Aorta (tissue), 5 donors: ENCODE measurements at places on chromosomes 7 and 10. TPM values are rescaled to one million over a fixed set of nuclear protein-coding genes. Genes with fewer than 3 reads are reported as not detected.

The CALCR gene
- total RNA-seq: not detected

DNA sequence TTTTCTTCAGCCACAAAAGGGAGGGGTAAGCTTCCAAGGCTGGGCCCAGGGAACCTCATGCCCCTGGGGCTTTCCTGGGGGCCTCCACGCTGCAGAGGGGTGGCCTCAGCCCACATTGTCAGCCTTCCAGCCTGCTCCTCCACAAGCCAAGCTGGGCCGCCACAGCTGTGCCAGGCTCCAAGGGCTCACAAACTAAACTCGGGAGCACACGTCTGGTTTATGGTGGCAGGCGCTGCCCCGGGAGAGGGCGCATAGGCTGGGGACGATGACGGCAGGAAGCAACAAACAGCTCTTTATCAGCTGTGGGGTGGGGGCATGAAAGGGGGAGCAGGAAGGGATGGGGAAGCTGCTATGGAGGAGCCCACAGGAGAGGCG lies 6.3 kb upstream of the CDH23 start:
- H3K36me3 ChIP-seq: no peaks in the 10 kb centered on the region
- H3K27ac ChIP-seq: no peak overlapping the region
- no peak overlapping the region for H3K4me3 ChIP-seq
- no peaks in the 10 kb centered on the region for H3K27me3 ChIP-seq
- no peak for DNase-seq

- H3K4me1 ChIP-seq: peaks cover 17% of the 10 kb centered on the region
- H3K27me3 ChIP-seq: no peaks in the 10 kb centered on the region
- H3K36me3 ChIP-seq: no peaks in the 10 kb centered on the region
- H3K4me3 ChIP-seq: no peak overlapping the region
- peak overlapping the region; percentile 49 for H3K27ac ChIP-seq
Measured at GRCh38 chr10:77564731-77565589, 72.6 kb downstream of the KCNMA1 start.

GRCh38 chr7:132158166-132158565 lies 418.1 kb downstream of the PLXNA4 start:
- H3K36me3 ChIP-seq: no peaks in the 10 kb centered on the region
- no peaks in the 10 kb centered on the region for H3K27me3 ChIP-seq
- H3K27ac ChIP-seq: no peak overlapping the region
- DNase-seq: no peak

DNA sequence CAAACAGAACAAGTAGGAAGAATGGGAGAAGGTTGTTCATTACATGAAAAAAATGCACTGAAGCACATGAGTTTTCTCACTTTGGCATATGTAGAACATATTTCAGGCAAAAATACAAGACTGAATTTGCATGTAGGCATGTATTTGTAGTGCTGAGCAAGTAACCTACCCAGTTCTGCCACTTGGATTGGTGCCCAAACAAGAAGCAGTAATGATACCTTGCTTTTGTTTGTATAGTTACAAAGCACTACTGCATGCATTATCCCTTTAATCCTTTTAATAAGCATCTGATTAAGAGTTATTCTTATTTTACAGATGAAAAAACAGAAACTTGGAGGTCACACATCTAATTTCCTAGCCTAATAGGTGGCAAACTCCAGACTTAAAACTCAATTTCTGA lies 23.1 kb upstream of the CTTNBP2 start:
- H3K4me1 ChIP-seq: no peaks in the 10 kb centered on the region
- H3K27me3 ChIP-seq: no peaks in the 10 kb centered on the region
- no peak for DNase-seq
- no peaks in the 10 kb centered on the region for H3K36me3 ChIP-seq
- no peak overlapping the region for H3K27ac ChIP-seq

GRCh38 chr10:630581-631073 lies 58.8 kb downstream of the DIP2C start:
- no peaks in the 10 kb centered on the region for H3K4me1 ChIP-seq
- no peak overlapping the region for H3K4me3 ChIP-seq
- H3K36me3 ChIP-seq: no peaks in the 10 kb centered on the region
- DNase-seq: peak; percentile 25

DNA sequence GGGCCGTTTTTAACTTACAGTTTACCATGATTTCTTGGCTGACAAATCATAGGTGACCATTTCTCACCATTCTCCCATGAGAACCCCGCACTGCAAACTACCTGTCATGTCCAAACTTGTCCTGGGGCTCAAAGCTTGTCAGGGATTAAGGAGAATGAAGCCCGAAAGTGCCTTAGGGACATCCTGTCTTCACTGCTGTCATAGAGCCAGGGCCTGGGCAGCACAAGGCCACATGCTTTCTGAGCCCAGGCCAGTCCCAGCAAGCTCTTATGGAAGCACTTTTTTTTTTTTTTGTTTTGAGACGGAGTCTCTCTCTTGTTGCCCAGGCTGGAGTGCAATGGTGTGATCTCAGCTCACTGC lies 33.9 kb downstream of the CCM2 start:
- no peaks in the 10 kb centered on the region for H3K36me3 ChIP-seq
- no peak overlapping the region for H3K4me3 ChIP-seq
- H3K27me3 ChIP-seq: no peaks in the 10 kb centered on the region
- H3K27ac ChIP-seq: peak overlapping the region; percentile 34
- DNase-seq: no peak

DNA sequence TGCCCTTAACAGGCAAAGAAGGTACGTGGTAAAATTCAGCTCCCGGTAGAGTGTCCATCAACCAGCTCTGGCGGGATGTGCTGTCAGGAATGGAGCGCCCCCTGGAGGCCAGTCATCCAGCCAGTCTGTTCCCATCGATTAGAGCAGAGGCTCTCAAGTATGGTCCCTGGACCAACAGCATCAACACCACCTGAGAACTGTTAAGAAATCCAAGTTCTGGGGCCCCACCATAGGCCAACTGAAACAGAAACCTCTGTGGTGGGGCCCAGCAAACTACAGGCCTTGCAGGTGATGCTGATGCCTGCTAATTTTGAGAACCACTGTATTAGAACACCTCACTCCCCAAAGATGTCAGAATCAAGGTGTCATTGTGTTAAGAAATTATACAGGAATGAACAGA lies 109.2 kb downstream of the DPY19L1 start:
- H3K27me3 ChIP-seq: no peaks in the 10 kb centered on the region
- no peaks in the 10 kb centered on the region for H3K4me1 ChIP-seq
- peaks cover 4% of the 10 kb centered on the region for H3K36me3 ChIP-seq
- no peak overlapping the region for H3K4me3 ChIP-seq

DNA sequence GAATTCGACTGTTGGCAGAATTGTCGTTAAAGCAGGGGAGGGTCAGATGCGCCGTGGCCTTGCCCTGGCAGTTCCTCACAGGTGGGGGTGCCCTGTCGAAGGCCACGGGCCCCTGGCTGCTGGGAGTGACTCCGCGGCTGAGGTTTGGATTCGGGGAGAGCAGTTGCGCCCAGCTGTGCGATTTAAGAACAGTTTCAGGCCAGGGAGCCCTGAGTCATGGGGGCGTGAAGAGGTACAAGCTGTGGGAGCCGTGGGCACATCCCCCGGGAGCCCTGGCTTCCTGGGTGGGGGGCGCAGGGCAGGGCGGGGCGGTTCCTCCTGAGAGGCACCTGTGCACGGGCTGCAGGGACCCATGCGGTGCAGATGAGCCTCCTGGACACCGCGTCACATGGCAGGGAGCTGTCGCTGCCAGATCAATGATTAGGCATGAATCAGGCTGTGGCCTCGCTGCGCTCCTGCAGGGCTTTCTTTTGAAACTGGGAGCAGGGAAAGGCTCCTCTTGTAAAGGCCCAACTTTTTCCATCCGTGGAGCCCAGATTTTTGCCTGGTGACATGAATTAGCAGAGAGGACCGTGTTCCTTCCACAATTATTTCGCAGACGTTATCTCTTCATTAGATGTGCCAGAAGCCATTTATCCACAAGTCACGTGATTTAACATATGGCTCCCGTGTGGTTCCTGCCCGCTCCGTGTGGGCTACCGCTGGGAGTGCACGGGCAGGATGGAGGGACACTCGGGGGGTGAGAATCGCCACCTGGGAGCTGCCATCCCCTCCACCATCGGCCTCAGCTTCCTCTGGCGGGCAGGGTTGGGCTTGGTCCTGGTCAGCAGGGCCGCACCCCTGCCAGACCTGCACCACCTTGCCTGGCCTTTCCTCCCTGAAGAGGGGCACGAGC lies 918 bp downstream of the PWWP2B start:
- no peaks in the 10 kb centered on the region for H3K4me1 ChIP-seq
- H3K27me3 ChIP-seq: no peaks in the 10 kb centered on the region
- peak overlapping the region; percentile 59 for H3K4me3 ChIP-seq
- H3K36me3 ChIP-seq: no peaks in the 10 kb centered on the region
- DNase-seq: peak; percentile 70
- H3K27ac ChIP-seq: no peak overlapping the region

- peak; percentile 74 for DNase-seq
- H3K27me3 ChIP-seq: peaks cover 2% of the 10 kb centered on the region
- H3K4me3 ChIP-seq: peak overlapping the region; percentile 46
- no peaks in the 10 kb centered on the region for H3K4me1 ChIP-seq
- no peak overlapping the region for H3K27ac ChIP-seq
Measured at GRCh38 chr10:61000769-61001730, 57.1 kb upstream of the RHOBTB1 start.

DNA sequence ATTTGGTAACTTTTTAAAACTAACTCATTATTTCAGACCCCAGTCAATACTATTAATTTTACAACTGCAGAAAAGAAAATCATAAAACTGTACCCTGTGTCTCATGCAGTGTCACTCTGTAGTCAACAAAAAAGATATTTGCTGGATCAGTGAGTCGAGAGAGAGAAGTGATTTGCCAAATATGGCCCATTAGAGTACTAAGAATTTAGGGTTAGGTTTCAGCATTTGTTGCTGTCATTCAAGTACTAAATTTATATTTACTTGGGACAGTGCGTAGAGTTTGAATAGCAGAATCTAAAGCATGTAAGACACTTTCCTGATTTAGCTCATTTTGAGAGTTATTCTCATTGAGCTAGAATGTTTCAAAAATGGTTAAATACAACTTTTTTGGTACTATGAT lies 38.9 kb downstream of the CACNA2D1 start:
- no peaks in the 10 kb centered on the region for H3K27me3 ChIP-seq
- DNase-seq: no peak
- no peak overlapping the region for H3K27ac ChIP-seq
- H3K4me1 ChIP-seq: no peaks in the 10 kb centered on the region

GRCh38 chr10:130339091-130339490 lies 202.9 kb downstream of the GLRX3 start:
- no peaks in the 10 kb centered on the region for H3K4me1 ChIP-seq
- no peaks in the 10 kb centered on the region for H3K36me3 ChIP-seq
- no peaks in the 10 kb centered on the region for H3K27me3 ChIP-seq
- H3K27ac ChIP-seq: no peak overlapping the region

DNA sequence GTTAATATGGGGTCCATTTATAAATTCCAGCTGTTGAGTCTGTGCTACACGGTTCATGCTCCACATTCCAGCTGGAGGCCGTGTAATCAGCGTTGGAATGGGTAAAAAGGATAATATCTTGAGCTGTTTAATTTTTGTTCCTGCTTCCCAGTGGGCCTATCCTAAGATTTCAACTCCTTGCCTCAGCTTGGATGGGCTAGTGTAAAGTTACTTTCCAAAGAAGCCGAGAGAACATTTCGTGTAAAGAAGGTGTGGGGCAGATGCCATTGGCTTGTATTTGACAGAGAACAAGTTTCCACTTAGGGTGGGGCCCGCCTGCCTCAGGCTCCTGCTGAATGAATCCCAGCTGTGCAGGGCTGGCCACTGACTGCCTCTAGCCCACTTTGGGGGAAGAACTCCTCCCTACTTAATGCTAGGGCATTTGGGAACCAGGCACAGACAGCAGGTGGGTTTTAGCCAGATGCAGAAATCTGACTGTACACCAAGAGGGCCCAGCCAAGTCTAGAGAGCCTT lies 125.9 kb upstream of the LYZL2 start:
- no peak overlapping the region for H3K27ac ChIP-seq
- DNase-seq: no peak
- no peaks in the 10 kb centered on the region for H3K27me3 ChIP-seq

DNA sequence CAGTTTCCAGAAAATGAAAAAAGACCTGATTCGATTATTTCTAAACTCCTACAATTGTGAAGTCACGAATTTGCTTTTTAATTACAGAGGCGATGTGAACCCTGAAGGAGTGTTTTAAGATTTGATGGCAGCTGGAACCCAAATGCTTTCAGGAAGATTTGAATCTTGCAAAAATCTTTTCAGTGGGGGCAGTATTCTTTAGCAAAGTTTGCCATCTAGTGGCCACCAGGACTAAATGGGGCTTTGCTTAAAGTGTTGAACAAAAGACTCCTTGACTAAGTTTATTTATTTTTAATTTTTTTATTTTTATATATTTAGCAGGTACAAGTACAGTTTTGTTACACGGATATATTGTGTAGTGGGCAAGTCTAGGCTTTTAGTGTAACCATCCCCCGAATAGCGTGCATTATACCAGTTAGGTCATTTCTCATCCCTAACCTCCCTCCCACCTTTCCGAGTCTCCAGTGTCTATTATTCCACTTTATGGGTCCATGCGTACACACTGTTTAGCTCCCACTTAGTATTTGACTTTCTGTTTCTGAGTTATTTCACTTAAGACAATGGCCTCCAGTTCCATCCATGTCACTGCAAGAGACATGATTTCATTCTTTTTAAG lies 98.8 kb downstream of the CACNB2 start:
- H3K27ac ChIP-seq: no peak overlapping the region
- DNase-seq: no peak
- H3K4me1 ChIP-seq: peaks cover 4% of the 10 kb centered on the region
- no peaks in the 10 kb centered on the region for H3K27me3 ChIP-seq
- no peaks in the 10 kb centered on the region for H3K36me3 ChIP-seq
- H3K4me3 ChIP-seq: no peak overlapping the region

DNA sequence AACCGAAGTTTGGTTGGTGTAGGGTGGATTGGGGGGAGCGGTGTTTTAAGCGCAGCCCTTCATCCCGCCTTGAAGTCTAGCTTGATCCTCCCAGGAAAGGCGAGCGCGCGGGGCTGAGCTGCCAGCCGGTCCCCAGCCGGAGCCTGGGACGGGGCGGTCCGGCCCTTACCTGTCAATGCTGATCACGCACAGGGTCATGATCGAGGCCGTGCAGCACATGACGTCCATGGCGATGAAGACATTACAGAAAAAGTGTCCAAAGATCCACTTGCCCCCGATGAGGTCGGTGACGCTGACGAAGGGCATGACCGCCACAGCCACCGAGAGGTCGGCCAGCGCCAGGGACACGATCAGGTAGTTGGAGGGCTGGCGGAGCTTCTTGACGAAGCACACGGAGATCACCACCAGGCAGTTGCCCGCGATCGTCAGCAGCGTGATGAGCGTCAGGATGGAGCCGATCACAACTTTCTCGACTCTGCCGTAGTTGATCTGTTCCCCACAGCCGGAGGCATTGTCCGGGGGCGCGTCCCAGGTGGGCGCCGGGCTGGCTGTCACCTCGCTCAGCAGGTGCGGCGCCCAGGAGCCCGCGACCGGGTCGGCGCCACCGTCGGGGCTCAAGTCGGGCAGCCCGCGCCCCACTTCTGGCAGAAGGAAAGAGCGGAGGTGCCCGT lies 740 bp downstream of the HTR7 start:
- no peaks in the 10 kb centered on the region for H3K4me1 ChIP-seq
- peak; percentile 54 for DNase-seq
- H3K27ac ChIP-seq: no peak overlapping the region

- peak overlapping the region; percentile 23 for H3K27ac ChIP-seq
- H3K27me3 ChIP-seq: no peaks in the 10 kb centered on the region
- H3K4me3 ChIP-seq: no peak overlapping the region
Measured at GRCh38 chr10:29585488-29585976, 49.2 kb downstream of the SVIL start.
